ENCODE measurements at places on chromosomes 3 and 15.

GRCh38 chr15:100873029-100873677 is 6.5 kb upstream of the ALDH1A3 start:
- peak; percentile 49 for DNase-seq

DNA sequence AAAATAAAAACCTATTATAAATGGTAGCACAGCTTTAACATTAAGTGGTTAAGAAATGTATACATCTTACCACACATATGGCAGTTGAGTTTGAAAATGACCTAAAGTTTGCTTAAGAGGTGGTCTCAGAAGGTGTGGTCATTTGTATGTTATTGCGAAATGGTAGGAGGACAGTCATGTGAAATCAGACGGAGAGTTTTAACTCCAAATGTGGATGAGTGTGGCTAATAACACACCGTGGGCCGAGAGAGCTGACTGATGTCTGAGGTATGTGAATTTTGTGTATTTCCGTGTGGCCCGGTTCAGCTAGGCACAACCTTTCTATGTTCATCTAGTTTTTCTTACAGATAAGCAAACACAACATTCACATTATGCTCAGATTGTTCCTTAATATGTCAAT is 71.9 kb downstream of the ARNT2 start:
- DNase-seq = no peak

DNA sequence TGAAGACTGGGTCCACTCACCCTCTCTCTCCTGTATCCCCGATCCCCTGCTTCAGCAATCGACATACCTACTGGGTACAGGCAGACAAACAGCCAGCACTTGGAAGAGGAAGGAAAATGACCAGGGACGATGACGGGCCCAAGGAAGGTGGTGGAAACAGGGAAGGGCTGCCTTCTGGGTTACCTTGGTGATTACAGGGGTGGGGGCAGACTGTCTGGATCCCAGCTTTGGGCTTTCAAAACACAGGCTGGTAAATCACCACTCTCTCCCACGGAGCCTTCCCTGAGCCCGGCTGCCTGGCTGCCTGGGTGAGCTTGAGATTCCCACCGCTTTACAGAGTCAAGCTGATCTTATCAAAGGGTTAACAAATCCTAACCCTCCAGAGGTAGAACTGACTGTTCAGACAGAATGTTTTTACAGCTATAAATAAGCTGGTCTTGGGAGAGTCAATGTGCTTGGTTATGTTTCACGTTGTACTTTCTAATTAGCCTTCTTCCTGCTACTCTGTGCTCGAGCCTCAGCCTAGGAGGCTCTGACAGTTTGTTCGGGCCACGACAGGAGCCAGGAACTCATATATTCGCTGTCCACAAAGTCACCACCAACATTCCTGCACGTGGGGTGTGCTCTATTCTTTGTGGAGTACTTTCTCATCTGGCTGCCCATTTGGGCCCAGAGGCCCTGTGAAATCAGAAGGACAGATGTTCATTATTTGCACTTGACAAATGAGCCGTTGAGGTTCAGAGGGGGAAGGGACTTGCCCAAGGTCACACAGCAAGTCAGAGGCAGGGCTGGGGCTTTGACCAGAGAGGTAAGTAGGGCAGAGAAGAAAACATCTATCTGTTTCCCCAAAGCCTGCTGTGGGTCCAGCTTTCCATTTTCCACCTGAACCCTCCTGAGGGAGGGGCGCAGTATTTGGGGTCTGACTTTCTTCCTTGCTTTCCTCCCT is 63.5 kb downstream of the FEM1B start:
- no peak for DNase-seq

GRCh38 chr15:66560856-66561525 is 4.8 kb downstream of the LCTL start:
- no peak for DNase-seq

DNA sequence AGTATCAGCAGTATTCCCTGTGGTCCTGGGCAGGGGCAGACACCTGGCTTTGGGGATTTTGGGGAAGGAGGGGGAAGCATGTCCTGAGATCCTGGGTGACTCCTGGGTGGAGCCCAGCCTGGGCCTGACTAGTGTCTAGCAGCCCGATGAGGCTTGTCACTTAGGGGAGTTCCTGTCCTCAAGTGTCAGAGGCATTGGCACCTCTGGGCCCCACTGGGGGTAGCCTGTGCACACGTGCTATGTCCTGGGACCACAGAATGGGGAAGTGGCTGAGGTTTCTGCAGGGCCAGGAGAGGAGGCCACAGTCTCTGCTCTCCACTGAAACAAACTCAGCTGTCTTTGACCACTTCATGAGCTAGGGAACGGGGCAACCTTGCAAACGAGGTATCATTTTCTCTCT is 31.5 kb upstream of the ADCY5 start:
- DNase-seq = no peak

DNA sequence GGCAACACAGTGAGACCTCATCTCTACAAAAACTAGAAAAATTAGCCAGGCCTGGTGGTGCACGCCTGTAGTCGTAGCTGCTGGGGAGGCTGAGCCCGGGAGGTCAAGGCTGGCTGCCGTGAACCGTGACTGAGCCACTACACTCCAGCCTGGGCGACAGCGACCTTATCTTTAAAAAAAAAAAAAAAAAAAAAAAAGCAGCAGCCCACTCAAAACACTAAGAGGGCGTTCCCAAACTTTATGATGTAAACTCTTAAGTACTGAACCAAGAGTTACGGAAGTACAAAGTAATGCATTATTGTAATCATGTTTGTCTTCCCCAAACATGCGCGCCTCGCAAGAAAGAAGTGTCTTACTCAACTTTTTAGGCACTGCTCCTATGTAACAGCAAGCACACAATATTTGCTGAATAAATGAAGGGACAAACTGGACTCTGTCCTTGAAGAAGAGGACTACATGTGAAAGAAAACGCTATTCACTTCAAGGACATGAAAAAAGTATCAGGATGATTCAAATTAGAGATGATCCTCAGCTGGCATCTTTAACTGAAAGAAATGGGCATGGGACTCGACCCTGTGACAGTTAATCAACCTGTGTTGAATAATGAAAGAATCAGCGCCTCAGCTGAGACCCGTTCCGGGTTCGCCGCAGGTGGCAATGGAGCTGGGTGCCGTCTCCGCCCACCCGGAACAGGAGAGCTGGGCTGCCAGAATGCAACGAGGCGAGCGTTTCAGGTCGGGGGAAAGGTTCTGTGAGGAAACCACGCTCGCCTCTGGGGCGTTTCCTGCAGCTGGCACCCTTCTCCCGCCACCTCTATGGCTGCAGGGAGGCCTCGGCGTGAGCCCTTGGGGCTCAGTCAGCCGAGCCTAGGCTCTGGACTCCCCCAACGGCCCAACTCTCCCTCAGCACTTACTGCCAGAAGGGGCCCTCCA is 718 bp downstream of the SPG11 start:
- DNase-seq = peak; percentile 81

DNA sequence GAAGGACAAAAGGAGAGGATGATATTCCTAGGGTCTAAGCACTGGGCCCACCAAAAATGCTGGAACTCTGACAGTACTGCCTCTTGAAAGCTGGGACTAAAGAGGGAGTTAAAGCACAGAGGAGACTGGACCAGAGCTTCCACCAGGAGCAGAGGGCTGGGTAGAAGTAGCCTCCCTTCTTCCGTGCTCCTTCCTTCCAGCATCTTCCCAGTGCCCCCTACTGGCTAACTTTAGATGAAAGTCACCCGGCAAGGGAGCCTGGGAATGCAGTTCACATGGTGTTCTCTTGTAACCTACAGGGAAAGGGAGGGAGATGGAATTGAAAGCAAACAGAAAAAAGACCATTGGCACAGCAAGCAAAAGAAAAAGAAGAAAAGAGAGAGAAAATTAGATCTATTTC is 106.1 kb upstream of the COL8A1 start:
- no peak for DNase-seq

- no peak for DNase-seq
These were observed 738.4 kb downstream of the PLOD2 start for GRCh38 chr3:145422556-145422955.

- no peak for DNase-seq
These were observed 260.1 kb downstream of the UACA start for GRCh38 chr15:70503073-70503745.

- no peak for DNase-seq
These were observed 31.9 kb downstream of the NCK1 start for GRCh38 chr3:136893848-136894443.

DNA sequence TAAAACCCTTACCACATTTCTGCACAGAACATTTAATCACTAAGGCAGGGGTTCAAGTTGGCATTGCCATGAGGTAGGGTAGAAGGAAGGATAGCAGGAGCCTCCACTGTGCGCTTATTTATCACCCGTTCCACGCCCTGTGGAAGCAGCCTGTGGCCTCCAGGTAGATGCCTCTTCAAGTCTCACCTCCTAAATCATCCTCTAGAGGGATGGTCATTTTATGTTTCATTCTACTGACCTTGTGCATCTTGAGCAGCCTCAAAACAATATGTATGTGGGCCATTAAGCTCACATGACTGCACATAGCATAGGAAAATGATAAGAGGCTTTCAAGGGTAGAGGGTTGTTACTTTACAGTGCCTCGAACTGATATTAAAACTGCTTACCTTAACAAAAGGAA is 546.2 kb downstream of the GRM7 start:
- no peak for DNase-seq

DNA sequence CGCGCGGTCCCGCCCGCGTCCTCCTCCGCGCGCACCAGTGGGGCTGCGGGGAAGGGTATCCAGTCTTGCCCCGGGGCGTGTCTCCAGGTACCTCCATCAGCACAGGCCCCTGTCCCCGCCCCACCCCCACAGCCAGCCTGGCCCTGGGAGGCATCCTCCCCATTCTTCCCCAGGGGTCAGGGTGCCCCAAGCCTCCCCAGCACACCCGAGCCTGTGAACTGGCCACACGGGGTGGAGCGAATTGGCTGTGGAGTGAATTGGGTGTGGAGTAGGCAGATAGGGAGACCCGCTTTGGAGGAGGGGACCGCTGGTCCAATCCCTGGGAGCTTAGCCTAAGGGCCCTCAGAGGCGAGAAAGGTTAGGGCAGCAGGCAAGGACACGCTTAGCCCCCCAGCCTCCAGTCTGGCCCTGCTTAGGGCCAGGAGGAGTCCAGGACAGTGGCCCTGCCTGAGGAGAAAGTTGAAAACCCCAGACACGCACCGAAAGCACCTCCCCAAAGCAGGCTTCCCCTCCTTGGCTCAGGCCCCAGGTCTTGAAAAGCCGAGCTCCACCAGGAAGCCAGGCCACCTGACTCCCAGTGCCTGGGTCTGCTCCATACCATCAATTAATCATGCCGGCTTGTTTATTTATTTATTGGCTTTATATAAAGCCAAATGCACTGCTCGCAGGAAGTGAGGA is 107.7 kb upstream of the SLC6A11 start:
- no peak for DNase-seq

- no peak for DNase-seq
These were observed 58.7 kb upstream of the BCHE start for GRCh38 chr3:165895919-165896318.

GRCh38 chr15:92383519-92384324 is 10.0 kb upstream of the ST8SIA2 start:
- peak; percentile 28 for DNase-seq

- no peak for DNase-seq
These were observed 188.3 kb downstream of the IL5RA start for GRCh38 chr3:2921903-2922302.

DNA sequence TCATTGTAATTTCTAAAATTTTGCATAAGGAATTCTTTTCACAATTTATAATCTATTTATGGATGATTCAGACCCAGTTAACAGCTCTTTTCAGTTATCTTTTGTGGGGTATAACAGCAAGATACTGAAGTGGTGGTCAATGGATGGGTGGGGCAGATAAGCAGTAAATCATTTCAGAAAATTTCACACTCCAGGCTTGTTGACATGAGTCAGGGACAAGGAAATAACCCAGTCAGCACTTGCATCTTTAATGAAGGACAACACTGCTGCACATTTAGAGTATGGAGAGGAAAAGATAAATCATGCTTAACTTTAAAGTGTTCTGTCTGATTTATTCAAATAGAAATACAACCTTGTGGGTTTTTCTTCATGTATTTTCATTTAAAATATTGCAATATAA is 181.6 kb downstream of the ROBO1 start:
- no peak for DNase-seq

DNA sequence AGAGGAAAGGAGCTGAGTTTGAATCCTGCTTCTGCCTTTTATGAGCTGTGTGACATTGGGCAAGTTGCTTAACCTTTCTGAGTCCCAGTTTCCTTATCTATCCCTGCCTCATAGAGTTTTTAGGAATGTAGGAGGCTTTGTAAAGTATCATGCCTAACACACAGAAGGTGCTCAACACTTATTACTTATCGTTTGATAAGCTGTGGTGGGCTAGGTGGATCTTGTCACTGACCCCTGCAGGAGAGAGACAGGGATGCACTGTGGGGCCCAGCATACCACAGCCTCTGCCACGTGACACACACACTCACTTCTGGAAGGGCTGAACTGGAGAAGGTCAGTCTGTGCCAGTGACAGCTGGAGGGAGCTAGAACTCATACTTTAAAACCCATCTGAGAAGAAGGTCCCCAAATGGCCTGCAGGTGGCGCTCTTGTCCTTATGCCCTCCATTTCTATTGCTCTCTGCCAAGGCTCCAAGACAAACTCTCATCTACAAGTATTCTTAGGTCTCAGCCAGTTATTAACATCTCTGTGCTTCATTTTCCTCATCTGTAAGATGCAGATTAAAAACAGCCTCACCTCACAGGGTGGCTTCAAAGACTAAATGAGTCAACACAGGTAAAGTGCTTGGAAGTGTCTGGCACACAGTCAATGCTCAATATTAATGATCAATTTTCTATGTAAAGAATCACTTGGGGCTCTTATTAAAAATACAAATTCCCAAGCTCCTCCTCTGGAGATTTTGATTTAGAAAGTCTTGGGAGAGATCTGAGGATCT is 57.5 kb upstream of the HACD2 start:
- peak; percentile 68 for DNase-seq

DNA sequence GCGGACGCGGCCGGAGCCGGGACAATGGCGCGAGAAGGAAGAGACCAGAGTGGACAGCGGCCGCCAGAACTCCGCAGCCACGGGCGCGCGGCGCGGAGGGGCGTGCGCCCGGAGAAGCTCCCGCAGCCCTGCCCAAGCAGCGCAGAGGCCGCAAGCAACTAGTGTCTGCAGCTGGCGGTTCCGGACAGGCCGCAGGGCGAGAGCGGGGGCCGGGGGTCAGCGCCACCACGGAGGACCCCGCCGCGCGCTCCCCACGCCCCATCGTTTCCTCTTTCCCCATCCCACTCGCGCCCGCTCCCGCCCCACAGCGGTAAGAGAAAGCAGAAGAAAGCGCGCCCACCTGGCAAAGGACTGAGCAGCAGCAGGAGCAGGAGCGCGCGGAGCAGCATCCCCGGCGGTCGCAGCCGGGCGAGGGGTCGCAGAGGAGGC is 440 bp downstream of the PRTG start:
- no peak for DNase-seq

GRCh38 chr3:81968658-81969057 is 207.2 kb upstream of the GBE1 start:
- no peak for DNase-seq
